NCI-H2107 (cell line): ENCODE measurements at places on chromosomes 7 and 10.
A peak's percentile ranks its signal among the peaks of the same experiment; 100 is the strongest.

GRCh38 chr10:10438335-10439100, 579.2 kb upstream of the CELF2 start:
- DNase-seq: no peak

DNA sequence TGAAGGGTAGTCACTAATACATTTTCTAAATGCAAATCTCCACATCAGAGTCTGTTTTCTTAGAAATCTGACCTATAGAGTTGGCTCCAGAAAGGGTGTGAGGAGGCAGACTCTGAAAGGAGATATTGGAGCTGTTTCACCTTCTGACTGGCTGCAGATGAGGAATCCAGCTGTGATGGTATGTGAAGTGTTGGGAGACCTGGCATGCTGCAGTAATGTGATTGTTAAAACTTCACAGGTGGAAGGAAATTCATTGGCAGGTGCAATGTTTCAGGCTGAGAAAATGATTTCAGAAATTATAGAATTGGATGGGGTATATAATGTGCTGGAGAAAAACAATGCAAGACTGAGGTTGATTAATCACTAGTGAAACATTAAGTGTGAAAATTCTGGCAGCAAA, 1134.0 kb upstream of the LRRN3 start:
- no peak for DNase-seq

GRCh38 chr10:98349508-98349922, 65.5 kb downstream of the PYROXD2 start:
- DNase-seq: no peak

GRCh38 chr7:120442838-120443237, 169.9 kb downstream of the KCND2 start:
- DNase-seq: no peak

GRCh38 chr7:42982604-42983115, 50.5 kb downstream of the MRPL32 start:
- no peak for DNase-seq

DNA sequence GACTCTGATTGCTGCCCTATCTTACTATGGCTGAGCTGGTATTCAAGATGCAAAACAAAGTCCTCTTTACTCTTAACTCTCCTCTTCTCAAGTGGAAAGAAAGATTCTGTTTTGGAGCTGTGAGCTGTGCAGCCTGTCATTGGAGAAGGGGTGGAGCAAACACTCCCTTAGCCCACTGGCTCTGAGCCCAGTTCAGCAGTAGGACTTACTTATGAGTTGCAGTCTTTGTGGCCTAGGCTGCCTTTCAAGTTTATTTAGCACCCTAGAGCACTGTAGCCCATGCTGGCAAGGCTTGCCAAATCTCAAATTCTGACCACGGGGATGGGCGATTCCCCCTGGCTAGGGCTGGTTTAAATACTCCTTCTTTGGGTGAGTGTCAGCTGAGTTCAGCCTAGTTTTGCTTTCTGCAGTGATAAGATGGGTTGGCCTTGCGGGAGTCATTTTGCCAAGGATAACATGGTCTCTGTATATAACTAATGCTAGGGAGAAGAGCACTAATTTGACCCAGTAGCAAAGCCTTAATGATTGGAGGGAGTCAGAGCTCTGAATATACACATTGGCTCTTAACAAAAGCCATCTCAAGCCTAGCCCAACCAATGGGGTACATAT, 110.2 kb downstream of the MYO3A start:
- peak; percentile 3 for DNase-seq

GRCh38 chr10:27297844-27298521, 57.4 kb upstream of the ACBD5 start:
- DNase-seq: no peak

DNA sequence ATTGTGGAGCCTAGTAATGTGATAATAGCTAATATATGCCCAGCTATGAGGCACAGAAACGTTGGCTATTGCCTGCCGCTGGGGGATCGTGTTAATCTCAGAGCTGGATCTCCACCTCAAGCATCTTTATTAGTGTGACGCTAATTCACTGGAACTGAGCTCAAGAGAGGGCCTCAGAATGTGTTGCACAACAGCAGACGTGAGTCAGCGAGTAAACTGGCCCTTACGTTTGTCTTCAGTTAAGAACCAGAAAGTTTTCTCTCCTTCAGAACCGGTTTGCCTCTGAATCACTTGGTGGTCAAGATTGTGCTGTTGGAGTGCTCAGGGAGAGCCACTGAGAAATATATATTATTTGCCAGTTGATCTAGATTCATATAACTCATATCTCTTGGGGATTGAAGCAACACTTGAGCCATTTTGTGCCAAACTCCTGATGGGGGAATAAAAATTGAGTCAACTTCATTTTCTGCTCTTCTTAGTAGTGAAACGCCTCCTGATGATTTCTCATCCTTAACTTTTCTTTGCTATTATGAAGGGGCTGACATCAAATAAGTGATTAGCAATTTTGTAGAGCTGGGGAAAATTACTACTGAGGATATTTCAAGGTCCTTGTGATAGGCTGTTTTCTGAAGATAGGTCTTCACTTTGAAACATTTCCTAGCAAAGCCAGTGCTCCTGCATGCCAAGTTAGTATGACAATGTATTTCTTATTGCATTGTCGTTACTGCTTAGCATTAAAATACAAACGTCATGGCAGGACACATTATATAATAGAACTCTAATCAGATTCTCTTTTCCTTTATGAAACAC, 22.3 kb downstream of the BZW2 start:
- no peak for DNase-seq

- DNase-seq: no peak
Measured at GRCh38 chr10:99540657-99541531, 8.2 kb downstream of the NKX2-3 start.

DNA sequence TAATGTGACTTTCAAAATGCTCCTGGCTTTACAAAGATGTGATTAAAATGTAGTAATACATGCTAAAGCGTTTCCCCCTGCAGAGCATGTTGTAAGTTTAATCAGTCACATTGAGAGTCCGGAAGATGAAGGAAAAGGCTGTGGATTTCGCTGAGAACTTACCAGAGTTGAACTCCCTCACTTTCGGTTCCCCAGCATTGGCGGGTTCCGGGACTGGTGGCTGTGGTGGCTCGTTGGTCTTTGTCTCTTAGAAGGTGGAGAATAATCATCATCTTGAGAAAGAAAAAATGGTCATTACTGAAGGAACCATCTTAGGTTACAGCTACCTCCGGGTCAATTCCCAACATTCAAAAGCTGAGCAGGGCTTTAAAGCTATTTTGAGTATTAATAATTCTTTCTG, 9.6 kb upstream of the NUPR2 start:
- no peak for DNase-seq

- no peak for DNase-seq
Measured at GRCh38 chr10:60466267-60467201, 76.9 kb upstream of the ANK3 start.

- no peak for DNase-seq
Measured at GRCh38 chr7:134827889-134828288, 48.5 kb downstream of the CALD1 start.

DNA sequence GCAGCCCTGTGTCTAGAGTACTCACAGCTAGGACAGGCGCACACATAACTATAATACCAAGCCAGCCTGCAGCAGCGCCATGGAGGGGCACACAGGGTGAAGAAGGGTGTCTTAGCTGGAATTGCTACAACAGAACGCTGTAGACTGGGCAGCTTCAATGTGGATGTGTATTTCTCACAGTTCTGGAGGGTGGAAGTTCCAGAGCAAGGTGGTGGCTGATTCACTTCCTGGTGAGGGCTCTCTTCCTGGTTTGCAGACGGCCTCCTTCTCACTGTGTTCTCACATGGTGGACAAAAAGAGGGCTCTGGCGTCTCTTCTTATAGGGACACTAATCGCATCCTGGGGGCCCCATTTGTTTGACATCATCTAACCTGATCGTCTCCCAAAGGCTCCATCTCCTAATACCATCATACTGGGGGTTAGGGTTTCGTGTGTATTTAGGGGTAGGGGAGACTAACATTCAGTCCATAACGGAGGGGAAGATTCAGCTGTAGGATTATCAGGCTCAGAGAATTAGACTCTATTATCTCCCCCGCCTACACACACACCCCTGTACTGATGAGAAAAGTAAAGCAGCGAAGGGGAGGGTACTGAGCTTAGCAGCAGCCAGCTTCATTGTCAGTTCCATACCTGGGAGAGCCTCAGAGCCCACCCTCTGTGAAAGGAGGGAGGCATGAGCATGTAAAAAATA, 289.1 kb downstream of the CCDC3 start:
- no peak for DNase-seq

GRCh38 chr7:116968631-116969030, 15.3 kb downstream of the ST7 start:
- no peak for DNase-seq

DNA sequence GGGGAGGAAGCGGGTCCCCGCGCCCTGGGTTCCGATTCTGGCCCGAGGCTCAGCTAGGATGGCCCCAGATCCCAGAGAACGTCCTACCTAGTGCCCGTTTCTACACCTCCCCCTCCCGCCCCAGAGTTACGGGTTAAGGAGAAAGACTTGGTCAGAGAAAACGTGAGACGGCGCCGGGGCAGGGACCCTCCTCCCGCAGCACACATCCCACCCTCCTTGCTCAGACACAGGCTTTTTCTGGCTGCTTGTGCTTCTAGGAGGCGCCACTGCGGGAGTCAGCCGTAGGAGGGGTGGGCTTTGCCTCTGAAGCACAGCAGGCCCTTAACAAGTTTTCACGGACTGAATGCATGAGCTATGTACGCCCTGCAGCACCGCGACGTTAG, 104.9 kb upstream of the LEP start:
- no peak for DNase-seq

DNA sequence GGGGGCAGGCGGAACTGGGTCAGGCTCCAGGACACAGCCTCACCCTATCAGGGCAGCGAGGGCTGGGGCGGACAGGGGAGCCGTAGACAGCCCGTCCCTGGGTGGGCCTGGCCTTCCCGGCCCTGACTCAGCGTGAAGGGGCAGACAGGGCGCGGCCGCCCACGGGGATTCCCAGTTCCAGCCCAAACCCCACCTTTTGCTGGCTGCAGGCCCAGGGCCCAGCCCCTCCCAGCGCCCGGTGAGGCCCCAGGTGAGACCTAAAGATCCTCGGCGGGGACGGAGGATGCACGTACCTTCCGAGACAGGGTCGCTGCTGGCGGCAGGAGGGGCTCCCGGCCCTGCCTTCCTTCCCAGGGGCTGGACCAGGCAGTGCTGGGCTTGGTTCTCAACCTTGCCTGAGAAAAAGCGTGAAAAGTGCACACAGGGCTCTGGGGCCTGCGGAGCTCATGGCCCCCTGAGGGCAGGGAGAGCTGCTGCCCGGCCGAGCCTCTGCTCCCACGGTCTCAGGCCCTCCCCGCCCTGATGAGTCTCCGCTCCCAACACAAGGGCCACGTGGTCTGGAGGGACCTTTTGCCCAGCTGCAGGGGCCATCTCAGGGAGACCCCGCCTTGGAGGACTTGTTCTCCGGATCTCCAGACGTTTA, 43.9 kb upstream of the DNAJB6 start:
- DNase-seq: no peak

GRCh38 chr10:11891776-11892486, 68.8 kb downstream of the PROSER2 start:
- DNase-seq: no peak

- no peak for DNase-seq
Measured at GRCh38 chr7:158372400-158373342, 215.0 kb downstream of the PTPRN2 start.

GRCh38 chr10:130637089-130637676, 501.0 kb downstream of the GLRX3 start:
- no peak for DNase-seq

DNA sequence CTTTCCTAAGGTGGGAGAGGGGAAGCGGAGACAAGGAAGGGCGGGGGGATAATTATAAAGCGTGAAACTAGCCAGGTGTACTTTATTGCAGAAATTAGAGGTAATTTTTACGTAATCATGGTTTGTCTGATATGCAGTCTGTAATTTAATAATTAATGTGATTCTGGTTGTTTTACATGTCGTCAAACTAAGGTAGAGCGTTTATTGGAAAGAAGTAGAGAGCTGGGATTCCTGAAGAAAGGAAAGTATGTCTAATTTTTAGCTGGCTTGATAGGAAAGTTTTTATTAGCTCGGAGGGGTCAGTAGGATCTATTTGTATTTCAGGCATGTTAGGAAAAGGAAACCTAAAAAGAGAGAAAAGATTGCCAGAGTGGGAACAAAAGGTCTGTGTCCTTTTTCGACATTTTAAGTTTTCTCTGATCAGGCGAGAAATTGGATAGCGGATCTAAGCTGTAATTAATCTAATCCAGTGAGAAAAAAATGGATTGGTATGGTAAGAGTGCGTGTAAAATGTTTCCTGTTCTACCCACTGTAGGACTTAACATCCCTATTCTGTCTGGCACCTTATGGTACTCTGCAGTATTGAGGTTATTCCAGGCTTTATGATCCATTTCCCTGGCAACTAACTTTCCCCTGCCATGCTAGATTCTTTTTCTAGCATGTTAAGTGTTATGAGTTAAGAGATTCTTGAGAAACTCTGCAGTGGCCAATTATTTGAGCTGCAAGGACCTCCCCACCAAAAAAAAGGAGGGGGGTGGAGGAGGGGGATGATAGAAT, 1.4 kb downstream of the CELF2 start:
- no peak for DNase-seq

- no peak for DNase-seq
Measured at GRCh38 chr7:138247568-138248333, 171.5 kb downstream of the AKR1D1 start.

DNA sequence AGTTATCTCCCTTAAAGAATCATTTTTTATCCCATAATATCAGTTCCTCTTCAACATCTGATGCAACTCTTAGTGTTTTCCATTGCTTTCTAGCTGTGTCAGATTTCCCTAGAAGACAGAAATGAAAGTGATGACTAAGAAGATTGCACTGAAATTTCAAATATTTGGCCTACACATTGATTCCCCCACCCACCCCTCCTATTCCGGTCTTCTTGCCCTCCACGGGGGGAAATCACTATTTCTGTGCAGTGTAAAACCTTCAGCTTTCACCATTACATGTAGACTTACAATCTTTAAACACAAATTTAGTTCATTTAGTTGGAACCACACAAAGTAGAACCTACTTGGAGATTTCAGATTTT, 63.7 kb upstream of the IL6 start:
- no peak for DNase-seq

GRCh38 chr10:118629211-118629610, 33.8 kb upstream of the PRLHR start:
- DNase-seq: no peak

- no peak for DNase-seq
Measured at GRCh38 chr7:150969475-150969874, 8.6 kb downstream of the KCNH2 start.

DNA sequence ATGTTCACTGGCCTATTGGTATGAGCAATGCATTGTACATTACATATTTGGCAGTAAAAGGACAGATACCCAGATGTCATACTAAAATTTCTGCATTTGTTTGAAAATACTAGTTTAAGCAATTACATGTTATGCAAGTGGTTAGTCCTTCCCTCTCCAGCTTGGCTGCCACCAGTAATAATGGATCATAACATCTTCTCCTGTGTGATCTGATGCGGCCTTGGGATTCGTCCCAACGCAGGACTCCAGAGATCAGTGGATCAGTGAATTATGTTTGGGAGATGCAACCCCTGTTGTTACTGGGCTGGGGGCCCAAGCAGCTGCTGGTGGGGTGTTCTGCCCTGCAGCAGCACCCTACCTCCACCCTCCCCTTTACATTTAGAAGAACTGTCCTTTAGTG, 11.2 kb upstream of the PDK4 start:
- DNase-seq: no peak

GRCh38 chr7:95322854-95323253, 1.5 kb downstream of the PON1 start:
- DNase-seq: no peak

- DNase-seq: no peak
Measured at GRCh38 chr10:6928586-6928985, 348.5 kb upstream of the PRKCQ start.
